ENCODE measurements at places on chromosomes 4 and X. TPM values are rescaled to one million over a fixed set of nuclear protein-coding genes. Genes with fewer than 3 reads are reported as not detected.

MAGED2 gene
- 53.9 TPM for total RNA-seq

MTNR1A gene
- total RNA-seq, result not detected

MAOB gene
- 81.8 TPM for total RNA-seq

SMAD1 gene
- total RNA-seq, result 45.5 TPM

ADAD1 gene
- not detected for total RNA-seq

BMP15 gene
- total RNA-seq, result not detected

SPACA5 gene
- not detected for total RNA-seq

RGN gene
- total RNA-seq, result 0.53 TPM

TAB3 gene
- 34.7 TPM for total RNA-seq

XAGE5 gene
- not detected for total RNA-seq

CXorf65 gene
- not detected for total RNA-seq

ATP2B3 gene
- total RNA-seq, result not detected

INTS6L gene
- total RNA-seq, result 11.7 TPM

IL13RA2 gene
- total RNA-seq, result not detected

FAM114A1 gene
- 65.0 TPM for total RNA-seq

CRLF2 gene
- not detected for total RNA-seq

NDST3 gene
- not detected for total RNA-seq

SSX7 gene
- total RNA-seq, result not detected

TNIP3 gene
- total RNA-seq, result not detected

GRCh38 chr4:113574636-113575103 lies 186.9 kb downstream of the CAMK2D start:
- DNase-seq, result no peak

DNA sequence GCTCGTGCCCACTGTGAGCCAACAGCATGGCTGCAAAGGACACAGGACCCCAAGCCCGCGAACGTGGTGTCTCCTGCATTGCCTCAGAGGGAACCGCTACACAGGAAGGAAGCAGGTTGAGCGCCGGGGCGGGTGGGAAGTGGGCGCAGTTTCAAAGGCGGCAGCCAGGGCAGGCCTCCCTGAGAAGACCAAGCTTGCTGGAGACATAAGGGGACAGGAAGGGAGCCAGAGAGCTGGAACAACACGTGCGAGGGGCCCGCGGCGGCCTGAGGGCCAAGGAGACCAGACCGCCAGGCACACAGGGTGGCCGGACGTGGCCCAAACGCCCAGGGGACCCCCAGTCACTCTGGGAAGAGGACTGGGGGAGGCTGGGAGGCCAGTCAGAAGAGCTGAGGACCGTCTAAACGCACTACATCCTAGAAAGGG lies 32.0 kb downstream of the CTBP1 start:
- DNase-seq, result peak; percentile 79

DNA sequence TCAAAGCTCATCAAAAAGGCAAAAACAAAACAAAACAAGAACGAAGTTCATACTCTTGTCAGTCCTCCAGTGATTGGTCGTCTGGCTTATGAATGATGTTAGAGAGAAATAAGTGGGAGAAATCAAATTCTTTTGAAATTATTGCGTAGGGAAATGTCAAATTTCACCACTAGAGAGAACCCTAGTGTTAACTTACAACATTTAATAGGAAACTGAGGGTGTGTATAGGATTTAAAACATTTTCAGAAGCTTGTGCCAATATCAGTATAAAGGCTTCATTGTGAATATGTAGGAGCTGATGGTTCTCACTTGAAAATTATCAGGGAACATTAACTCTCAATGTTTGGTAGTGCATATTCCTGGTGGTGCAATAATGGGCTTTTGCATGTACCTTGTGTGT lies 17.4 kb downstream of the ADH6 start:
- DNase-seq, result no peak

- DNase-seq, result no peak
Observed at GRCh38 chrX:112668476-112669409, 11.0 kb downstream of the LHFPL1 start.

- DNase-seq, result no peak
Observed at GRCh38 chrX:41931591-41931990, 8.2 kb upstream of the CASK start.

- DNase-seq, result no peak
Observed at GRCh38 chr4:54085284-54085683, 14.7 kb upstream of the GSX2 start.

GRCh38 chr4:181261279-181261678 lies 981.9 kb upstream of the TENM3 start:
- DNase-seq, result no peak

DNA sequence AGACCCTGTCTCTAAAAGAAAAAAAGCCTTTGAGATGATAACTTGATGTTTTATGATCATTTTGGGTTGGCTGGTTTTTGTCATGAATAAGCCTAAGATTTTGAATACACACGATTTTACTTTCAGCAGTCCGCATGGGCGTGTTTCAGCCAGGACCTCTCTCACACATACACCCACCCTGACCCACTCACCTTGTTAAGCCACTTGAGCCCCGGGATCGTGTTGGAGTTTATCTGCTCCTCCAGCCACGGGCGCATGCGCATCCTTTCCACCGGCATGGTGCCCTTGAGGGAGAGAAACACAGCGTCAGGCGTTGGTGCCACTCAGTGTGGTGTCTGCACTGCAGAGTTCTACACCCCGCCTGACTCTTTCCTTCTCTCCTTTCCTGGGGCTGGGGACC lies 45.6 kb downstream of the IRF2 start:
- DNase-seq, result no peak

GRCh38 chr4:93414041-93414550 lies 414.5 kb upstream of the ATOH1 start:
- no peak for DNase-seq

DNA sequence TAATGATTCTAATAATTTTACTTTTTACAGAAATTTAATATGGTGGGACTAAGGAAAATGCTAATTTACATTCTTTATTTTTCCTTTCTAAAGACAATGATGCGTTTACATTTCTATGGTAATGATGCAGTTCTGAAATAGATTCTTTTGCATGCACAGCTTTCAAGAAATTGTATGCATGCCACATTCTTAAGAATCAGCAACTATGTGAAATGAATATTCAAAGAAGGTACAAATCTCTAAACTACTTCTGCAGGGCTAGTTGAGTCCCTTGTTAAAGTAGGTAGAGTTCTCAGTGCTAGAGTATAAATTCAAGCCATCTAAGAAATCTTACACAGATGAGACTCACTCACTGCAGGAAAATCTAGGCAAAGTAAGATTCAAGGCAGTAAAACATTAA lies 24.5 kb upstream of the GRID2 start:
- no peak for DNase-seq

DNA sequence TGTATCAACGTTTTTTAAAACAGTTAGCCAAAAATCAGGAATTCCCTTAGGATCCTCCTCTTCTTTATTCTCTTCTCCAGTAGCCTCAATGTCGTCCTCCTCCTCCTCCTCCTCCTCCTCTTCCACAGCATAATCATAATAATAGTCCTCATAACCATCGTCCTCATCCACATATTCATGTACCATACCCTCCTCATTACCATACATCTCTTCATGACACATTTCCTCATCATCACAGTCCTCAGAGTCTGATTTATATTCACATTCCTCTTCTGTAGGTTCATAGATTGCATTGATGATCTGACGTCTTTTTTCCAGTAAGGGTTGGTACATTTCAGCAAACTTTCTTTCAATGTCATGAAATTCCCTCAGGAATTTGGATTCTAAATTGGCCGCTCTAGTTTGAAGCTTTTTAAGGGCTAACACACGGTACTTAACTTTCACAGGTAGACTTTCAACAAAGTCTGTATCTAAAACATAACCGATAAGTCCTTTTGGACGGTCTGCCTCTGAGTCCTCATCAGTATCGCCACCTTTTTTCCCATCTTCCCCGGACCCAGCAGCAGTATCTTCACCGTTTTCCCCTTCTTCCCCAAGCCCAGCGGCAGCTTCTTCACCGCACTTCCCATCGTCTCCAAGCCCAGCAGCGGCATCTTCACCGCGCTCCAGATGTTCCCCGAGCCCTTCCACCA lies 771 bp downstream of the NAP1L2 start:
- DNase-seq, result no peak

- DNase-seq, result no peak
Observed at GRCh38 chr4:87058356-87059073, 123.7 kb downstream of the AFF1 start.

GRCh38 chr4:8073206-8073863 lies 85.3 kb downstream of the ABLIM2 start:
- DNase-seq, result no peak

- no peak for DNase-seq
Observed at GRCh38 chr4:135244056-135244455, 1042.5 kb upstream of the PABPC4L start.

- DNase-seq, result no peak
Observed at GRCh38 chr4:153159728-153160221, 44.5 kb upstream of the TRIM2 start.

DNA sequence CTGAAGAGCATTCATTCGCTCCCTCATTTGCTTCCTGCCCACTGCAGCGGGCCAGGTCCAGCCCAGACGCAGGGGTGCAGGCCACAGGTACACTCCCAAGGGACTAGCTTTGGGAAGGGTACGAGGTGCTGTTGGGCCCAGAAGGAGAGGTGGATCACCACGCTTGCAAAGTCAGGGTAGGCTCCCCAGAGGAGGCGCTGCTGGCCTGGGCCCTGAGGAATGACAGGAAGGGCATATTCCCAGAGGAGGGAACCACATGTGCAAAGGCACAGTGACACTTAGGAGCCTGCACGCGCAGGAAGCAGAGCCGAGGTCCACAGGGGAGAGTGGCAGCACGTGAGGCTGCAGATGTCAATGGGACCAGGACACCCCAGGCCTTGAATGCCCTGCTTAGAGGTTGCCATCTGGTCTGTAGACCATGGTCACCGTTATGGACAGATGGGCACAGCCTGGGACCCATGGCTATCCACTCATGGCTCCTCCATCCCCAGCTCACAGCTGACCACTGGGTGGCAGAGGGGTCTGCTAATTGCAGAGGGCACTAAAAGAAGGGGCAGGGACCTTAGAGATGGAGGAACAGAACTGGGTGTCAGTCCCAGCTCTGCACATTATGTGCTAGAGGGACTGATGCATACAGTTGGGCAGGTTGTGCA lies 7.9 kb downstream of the HTRA3 start:
- DNase-seq, result no peak

GRCh38 chrX:36199928-36200327 lies 280.4 kb downstream of the CFAP47 start:
- no peak for DNase-seq

GRCh38 chr4:37549041-37549440 lies 137.1 kb downstream of the RELL1 start:
- DNase-seq, result no peak

DNA sequence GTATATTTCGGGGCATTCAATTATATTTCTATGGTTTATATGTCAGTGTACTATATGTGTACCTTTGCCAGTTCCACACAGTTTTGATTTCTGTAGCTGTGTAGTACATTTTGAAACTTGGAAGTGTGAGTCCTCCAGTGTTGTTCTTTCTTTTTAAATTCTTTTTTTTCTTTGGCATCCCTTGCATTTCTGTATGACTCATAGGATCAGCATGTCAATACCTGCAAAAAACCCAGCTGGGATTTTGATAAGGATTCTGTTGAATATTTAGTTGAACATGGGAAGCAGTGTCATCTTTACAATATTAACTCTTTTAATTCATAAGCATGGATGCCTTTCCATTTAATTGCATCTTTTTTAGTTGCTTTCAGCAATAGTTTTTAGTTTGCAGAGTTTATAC lies 100.0 kb downstream of the SH3BGRL start:
- no peak for DNase-seq

DNA sequence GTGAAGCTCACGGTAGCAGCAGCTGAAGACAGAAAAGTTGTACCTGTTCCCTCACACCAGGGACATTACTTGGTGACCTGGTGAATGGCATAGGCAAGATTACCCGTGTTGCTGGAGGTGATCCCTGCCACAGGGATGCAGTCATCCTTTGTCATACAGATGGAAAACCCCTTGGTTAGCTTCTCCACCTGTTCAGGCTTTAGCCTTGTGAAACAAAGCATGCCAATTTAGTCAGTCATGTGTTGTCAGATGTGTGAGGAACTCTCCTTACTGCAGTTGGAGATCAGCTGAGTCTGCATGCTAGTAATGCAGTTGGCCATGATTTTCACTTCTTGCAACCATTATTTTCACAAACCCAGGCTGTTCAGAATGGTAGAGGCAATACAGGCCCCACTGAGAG lies 41.0 kb downstream of the AMELX start:
- no peak for DNase-seq

DNA sequence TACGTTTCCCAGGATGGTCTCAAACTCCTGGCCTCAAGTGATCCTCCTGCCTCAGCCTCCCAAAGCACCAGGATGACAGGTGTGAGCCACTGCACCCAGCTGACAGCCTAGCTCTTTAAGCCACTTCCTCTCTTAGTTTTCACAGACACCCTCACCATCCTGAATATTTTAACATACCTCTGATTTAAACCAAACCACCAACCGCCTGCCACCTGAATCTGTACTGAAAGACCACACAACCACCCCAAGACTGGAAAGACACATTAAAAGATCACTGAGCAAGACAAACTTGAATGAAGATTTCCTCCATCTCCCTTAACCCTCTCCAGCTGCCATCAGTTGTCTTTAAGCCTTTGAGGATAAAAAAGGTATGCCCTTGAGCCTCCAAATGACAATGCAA lies 110.6 kb downstream of the SH3KBP1 start:
- no peak for DNase-seq

- DNase-seq, result no peak
Observed at GRCh38 chrX:102339312-102340298, 92.6 kb downstream of the NXF2 start.

DNA sequence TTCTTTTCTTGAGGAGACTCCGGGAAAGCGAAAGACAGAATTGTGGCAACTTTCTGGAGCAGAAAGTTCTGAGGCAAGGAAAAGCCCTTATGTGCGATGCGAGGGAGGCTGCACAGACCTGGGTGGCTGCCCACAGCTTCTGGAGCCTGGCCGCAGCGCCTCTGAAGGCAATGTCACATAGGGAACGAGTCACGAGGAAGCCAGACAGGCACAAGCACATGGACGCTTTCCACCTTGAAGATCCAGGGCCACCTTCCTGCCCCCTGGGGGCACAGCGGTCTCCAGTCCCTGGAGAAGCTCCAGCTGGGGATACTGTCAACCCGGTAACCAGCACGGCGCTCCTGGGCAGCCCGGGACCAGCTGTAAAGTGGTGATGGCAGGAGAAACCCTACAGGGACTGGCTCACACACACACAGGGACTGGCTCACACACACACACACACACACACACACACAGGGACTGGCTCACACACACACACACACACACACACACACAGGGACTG lies 69.8 kb downstream of the MTNR1A start:
- DNase-seq, result no peak
